ENCODE measurements at places on chromosomes 7 and 10.

DNA sequence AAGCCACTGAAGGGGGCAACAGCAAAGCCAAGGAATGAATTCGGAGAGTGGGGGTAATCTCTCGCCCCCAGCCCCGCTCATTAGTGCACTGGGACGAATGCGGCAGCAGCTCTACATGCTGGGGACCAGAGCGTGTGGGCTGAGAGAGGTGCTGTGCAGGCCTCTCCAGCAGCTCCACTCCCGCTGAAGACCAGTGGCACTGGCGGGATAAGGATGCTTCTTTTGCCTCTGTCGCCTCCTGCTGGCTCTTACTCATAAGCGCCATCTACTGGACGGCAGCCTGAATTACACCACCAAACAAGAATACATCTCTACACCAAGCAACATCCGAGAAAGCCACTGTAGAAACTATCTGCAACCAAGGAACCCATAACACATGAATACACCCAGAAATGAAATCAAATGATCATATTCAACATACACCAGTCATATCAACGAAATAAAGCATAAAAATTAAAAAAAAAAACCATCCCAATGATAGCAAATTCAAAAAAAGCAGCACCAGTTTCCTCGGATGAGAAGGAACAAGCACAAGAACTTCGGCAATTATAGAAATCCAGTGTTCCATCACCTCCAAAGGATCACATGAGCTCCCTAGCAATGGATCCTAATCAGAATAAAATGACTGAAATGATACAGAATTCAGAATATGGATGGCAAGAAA is 79.0 kb upstream of the TMEM168 start:
- no peak for DNase-seq

- DNase-seq = no peak
Measured at GRCh38 chr7:50544992-50545391, 20.2 kb downstream of the DDC start.

GRCh38 chr7:69430384-69431021 is 167.8 kb upstream of the AUTS2 start:
- no peak for DNase-seq

DNA sequence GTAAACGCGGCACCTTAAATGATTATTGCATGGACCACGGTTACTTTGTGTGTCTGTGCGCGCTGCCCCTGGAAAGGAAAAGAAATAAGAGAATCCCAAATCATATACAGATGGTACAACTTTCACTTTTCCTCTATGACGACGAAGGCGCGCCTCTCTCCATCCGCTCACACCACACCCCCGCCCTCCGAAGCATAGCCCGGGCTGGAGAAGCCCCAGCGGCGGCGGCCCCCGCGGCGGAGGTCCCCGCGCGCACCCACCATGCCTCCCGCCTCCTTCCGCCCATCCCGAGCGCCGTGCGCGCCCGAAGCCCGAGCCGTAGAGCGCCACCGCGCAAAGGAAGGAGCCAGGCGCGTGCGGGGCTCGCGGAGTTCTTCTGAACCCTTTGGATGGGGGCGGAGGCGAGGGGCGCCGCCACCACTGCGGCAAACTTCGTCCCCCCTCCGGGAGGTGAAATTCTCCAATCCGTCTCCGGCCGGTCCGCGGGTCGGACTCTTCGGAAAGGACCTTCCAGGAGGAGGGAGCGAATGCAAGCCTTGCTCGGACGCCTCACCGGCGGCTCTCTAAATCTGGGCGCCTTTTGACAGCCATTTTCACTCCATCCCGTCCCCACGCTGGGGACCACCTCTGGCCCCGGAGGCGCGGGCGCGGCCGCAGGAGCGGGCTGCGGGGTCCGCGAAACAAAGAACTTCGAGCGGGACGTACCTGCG is 588 bp downstream of the GLI3 start:
- DNase-seq = peak; percentile 94

Measured in lower leg skin (tissue), 4 donors.